ENCODE measurements at places on chromosomes 3 and 15.

DNA sequence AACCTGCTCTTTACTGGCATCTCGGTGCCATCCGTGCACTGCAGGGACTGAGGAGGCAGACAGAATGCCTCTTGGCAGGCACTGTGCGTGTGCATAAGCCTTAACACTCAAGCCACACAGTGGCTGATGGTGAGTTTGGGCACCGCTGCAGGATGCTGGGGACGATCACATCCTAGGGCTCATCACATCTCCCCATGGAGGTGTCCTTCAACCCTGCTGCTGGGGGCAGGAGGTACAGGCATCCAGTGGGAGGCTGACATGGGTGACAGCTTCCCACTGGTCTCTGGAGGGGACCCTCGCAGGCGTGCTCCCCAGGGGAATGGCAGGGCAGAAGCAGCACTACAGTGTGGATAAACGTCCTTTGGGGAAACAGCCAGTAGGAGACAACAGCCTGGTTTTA lies 190.9 kb downstream of the ADAMTS17 start:
- no peak for DNase-seq

DNA sequence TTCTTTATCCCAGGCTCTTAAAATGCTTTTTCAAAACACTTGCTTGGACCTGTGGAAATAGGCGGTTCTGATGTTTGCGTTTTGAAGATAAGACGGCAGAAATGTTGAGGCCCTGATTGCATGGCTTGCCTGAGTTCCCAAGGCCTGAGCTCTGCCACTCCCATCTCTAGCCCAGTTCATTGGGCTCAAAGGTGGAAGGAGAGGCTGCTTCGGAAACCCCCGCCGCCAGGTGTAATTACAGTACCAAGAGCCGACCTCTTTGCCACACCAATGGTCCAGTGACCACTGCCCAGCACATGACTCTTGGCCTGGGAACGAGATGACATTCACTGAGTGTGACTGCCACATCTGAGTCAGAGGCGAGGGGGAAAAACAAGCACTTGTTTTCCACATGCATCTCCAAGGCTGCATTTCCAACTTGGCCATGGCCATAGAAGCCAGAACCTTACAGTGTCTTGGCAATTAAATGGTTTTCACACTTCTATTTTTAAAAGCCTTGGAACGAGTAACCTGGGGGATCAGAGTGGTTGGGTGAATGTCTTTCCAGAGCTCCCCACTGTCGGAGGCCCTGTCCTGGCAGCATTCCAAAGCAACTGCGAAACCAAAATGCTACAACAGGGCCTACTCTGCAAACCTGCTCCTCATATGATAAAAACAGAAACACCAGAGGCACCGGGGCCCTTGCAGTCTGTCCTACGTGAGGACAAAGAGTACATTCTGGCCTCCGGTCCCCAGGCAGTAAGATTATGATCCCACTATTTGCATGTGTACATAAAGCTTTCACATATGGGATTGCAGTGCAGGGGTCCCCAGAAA lies 63.8 kb upstream of the CGNL1 start:
- no peak for DNase-seq

- peak; percentile 61 for DNase-seq
Measured at GRCh38 chr15:96270581-96271172, 59.8 kb upstream of the NR2F2 start.

DNA sequence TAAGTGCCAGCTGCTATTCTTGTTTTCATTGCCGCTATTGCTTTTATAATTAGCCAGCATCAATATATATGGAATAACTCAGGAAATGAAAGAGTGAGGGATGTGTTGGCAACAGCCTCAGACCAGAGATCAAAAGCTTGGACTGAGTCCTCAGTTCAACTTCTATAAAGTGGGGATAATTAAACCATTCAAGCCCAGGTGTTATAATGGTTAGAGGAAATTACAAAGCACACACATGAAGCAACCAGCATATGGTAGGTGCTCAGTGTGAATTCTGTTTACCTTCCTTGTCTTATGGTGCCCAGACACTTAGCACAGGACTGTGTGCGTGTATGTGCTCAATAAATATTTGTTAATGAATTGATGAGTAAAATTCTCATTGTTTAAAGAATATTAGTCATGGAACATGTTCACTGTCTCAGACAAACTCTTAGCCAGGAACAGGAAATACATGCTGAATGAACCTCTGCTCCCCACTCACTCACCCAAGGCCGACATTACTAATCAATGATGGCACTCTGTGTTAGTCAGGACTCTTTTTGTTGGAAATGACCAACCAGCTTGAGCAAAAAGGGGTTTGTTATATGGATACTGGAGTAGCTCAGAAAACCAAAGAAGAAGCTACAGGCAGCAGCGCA lies 16.7 kb upstream of the CCDC174 start:
- DNase-seq, result peak; percentile 63

GRCh38 chr15:29968099-29968894 lies 114.5 kb upstream of the GOLGA8J start:
- peak; percentile 16 for DNase-seq

- peak; percentile 33 for DNase-seq
Measured at GRCh38 chr15:92930054-92930621, 30.0 kb downstream of the CHD2 start.

- DNase-seq, result no peak
Measured at GRCh38 chr3:144295613-144296012, 324.0 kb downstream of the DIPK2A start.

DNA sequence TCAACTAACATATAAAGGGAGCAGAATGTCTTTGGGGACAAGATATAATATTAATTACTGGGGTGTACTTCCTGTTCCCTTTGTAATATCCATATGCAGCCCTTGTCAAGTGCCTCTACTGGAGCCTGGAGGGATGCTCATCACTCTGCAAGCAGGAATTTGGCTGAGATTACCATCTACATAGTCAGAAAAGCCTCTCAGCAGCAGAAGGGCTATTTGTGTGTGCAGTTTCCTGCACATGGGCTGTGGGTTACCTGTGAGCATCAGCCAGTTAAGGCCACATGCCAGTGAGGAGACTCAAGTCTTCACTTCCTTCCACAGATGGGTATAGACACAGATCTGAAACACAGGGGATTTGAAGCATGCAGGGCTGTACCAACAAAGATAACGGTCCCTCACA lies 278.1 kb upstream of the PLSCR5 start:
- DNase-seq, result peak; percentile 34

GRCh38 chr3:127036209-127037020 lies 53.5 kb downstream of the PLXNA1 start:
- no peak for DNase-seq

DNA sequence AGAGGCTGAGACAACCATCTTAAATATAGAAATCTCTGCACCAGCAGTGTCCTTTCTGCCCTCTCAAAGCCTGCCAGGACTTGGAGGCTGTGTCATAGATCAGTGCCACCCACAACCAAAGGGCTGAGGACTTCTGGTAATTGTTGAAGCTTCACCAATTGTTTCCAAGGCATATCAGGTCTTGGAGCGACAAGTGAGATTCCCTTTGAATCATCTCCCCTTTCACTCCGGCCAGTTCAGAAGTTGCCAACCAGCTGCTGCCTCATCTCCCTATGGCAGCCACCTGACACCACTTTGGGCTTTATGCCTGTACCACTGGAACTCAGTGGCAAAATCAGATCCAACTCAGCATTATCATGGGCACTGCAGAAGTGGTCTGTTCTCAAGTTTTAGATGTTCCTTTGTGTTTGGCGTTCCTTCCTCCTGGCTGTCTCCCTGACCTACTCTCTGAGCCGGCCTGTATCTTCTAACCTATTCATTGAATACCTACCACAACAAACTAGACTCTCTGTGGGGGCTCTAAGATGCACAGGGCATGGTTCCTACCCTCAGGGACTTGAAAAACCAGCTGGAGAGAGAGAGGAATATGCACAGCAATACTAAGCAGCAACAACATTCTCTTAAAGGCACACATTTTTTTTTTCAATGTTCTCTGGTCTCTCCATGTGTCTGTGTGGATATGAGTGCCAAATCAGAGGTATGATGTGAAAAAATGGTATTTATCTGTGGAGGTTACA lies 90.8 kb upstream of the PFN2 start:
- no peak for DNase-seq

- no peak for DNase-seq
Measured at GRCh38 chr15:31786360-31786759, 244.0 kb upstream of the CHRNA7 start.

DNA sequence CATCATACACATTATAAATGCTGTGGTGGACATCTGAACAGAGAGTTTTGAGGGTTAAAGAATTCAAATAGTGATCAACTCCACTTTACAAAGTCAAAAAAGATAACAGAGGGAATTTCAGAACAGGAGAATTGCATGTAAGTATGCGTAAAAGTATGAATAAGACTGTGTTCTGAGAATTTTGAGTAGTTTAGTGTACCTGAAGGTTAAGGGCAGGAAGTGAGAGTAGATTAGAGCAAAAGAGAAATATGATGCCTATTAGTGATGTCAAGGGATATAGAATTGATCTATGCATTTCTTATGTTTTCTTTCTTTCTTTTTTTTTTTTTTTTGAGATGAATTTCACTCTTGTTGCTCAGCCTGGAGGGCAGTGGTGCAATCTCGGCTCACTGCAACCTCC lies 53.1 kb downstream of the TP63 start:
- DNase-seq, result no peak

GRCh38 chr3:32438596-32439344 lies 47.1 kb downstream of the CMTM7 start:
- no peak for DNase-seq

- no peak for DNase-seq
Measured at GRCh38 chr3:182821221-182821981, 28.1 kb downstream of the ATP11B start.

- no peak for DNase-seq
Measured at GRCh38 chr3:127121885-127122284, 71.0 kb upstream of the PRR23E start.

- DNase-seq, result no peak
Measured at GRCh38 chr3:63450634-63451363, 172.7 kb downstream of the SYNPR start.

GRCh38 chr3:120382941-120383447 lies 33.8 kb upstream of the LRRC58 start:
- DNase-seq, result no peak

GRCh38 chr3:179723617-179724016 lies 70.8 kb downstream of the USP13 start:
- DNase-seq, result no peak
